ENCODE measurements at places on chromosomes 1 and 21.

DNA sequence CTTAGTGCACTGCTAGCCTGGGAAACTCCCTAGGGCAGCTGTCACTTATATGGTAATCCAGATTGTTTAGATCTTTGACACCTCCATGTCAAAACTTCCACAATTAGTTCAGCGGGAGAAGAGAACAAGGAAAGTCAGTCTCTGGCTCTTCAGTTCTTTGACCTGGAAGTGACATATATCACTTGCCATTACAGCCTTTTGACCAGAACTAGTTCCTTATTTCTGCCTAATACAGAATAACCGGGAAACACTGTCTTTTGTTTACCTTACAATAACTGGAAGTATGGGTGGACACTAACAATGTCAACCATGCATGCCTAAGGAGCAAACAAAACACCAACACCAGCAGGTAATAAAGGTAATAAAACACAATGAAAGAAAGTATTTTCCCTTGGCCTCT lies 68.3 kb downstream of the C4BPA start:
- no peak for DNase-seq

DNA sequence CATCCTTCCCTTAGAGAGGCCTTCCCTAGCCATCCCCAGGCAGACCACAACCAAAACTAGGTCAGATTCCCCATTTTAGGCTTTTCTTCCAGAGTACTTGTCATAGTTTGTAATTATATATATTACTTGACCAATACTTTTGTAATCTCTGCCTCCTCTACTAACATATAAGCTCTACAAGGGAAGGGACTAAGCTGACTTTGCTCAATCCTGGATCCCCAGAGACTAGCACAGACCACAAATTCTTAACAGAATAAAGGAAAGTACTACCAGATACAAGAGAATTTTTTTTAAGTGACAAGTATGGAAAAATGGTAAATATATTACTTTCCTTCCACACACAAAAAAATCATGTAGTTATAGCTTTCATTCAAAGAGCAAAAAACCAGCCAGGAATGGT lies 2.0 kb downstream of the ZMYM6 start:
- DNase-seq: no peak

DNA sequence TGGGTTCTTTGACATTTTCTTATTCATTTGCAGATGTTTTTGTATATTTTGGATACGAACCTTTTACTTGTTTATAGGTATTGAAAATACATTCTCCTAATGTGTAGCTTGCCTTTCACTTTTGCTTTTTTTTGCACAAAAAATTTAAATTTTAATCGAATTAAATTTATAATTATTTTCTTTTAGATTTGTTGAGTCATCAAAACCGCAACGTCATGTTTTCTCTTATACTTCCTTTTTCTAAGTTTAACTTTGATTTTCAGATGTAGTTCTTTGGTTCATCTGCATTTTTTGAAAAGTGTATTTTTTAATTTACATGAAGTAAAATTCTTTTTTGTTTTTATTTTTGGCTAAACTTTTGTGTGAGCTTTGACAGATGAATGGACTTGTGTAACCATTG lies 243.7 kb upstream of the DPYD start:
- DNase-seq: no peak

GRCh38 chr1:198597690-198598430 lies 41.0 kb upstream of the PTPRC start:
- no peak for DNase-seq

DNA sequence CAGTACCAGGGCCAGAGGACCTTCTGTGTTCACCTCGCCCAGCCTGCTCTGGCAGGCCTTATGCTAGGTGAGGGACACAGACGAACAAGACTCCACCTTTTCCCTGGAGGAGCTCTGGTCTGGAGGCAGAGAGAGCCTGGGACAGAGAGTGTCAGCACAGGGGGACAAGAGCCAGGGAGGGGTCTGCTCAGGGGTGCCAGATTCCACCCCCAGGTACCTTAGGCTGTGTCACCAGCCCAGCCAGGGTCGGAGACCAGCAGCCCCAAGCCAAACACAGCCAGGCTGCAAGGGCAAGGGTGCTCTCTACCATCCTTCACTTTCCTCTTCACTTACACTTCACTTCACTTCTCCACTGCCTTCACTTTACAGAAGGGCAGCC lies 4.3 kb upstream of the LRP8 start:
- no peak for DNase-seq

GRCh38 chr1:3510136-3510955 lies 55.9 kb downstream of the ARHGEF16 start:
- no peak for DNase-seq

DNA sequence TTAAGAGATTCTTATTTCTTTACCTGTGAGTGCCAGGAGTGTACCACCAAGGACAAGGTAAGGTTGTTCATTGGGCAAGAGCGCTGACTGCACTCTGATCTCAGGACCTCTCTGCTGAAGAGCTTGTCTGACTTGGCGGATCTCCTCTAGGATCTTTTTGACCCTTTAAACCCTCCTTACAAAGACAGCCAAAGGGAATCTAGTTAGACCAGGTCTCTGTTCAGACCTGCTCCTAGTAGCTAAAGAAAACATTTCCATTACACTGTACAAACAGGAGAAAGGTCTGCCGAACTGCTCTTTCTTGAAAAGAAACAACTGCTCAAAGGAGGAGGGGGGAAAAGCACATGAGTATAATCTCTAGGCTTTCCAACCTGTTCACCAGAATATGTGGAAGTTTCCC lies 49.3 kb downstream of the SMYD2 start:
- DNase-seq: no peak

DNA sequence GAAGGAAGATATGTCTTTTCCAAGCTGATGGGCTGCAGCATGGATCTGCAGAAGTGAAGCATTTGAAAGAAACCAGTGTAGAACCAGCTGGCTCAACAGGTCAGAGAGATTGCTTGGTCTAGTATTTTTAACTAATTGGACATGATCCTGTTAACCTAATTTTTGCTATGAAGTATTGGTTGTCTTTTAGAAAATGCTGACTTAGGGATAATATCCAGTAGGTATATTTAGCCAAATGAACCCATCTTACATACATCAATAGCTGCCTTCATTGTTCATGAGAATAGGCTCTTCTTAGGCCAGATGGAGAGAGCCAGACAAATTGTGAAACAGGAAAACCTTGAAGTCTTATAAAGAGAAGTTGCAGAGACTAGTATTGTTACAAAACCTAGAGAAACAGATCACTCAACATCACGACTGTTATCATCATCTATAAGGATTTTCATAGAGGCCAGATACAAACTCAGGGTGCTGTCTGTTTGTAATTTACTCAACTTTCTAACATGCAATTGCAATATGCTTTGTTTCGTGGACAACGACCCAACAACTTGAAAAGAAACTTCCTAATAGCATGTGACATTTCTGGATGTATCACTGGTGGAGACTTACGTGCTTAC lies 148.2 kb downstream of the DISC1 start:
- no peak for DNase-seq

DNA sequence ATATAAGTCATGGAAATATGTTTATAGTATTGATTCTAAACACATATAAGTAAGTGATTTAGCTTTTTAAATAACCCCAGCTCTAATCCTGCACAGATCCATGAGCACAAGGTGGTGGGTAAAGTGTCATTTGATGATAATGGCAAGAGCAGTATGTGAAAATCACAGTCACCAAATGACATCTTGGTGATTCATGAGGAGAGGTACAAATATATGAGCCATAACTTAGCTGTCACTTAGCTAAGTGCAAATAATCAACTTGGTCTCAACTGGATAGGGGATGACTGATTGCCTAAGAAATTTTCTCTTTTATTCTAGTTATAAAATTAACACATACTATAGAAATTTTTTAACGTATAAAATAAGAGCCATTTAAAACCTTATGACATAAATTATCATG lies 198.1 kb downstream of the ZZZ3 start:
- DNase-seq: no peak

Data from effector memory CD8-positive, alpha-beta T cell (primary cell).